ENCODE measurements at places on chromosomes 7 and 10. TPM values are rescaled to one million over a fixed set of nuclear protein-coding genes. Genes with fewer than 3 reads are reported as not detected.

NEUROG3 gene
- total RNA-seq: not detected

ASIC3 gene
- 0.14 TPM for total RNA-seq

HMX2 gene
- total RNA-seq: not detected

COL13A1 gene
- total RNA-seq: 20.3 TPM

DIP2C gene
- 8.4 TPM for total RNA-seq

NUDT13 gene
- total RNA-seq: 1.4 TPM

OR2A12 gene
- not detected for total RNA-seq

CAMK2B gene
- 0.09 TPM for total RNA-seq

GDF2 gene
- total RNA-seq: not detected

TMEM270 gene
- not detected for total RNA-seq

Measured in smooth muscle cell of bladder (primary cell).